ENCODE measurements at places on chromosomes 16 and 17. TPM values are rescaled to one million over a fixed set of nuclear protein-coding genes. Genes with fewer than 3 reads are reported as not detected.

Gene TBC1D26
- not detected for total RNA-seq

Gene TEKT5
- total RNA-seq = not detected

Gene SMYD4
- 17.8 TPM for total RNA-seq

Gene NDRG4
- total RNA-seq = 48.1 TPM

Gene CDH8
- total RNA-seq = 0.78 TPM

DNA sequence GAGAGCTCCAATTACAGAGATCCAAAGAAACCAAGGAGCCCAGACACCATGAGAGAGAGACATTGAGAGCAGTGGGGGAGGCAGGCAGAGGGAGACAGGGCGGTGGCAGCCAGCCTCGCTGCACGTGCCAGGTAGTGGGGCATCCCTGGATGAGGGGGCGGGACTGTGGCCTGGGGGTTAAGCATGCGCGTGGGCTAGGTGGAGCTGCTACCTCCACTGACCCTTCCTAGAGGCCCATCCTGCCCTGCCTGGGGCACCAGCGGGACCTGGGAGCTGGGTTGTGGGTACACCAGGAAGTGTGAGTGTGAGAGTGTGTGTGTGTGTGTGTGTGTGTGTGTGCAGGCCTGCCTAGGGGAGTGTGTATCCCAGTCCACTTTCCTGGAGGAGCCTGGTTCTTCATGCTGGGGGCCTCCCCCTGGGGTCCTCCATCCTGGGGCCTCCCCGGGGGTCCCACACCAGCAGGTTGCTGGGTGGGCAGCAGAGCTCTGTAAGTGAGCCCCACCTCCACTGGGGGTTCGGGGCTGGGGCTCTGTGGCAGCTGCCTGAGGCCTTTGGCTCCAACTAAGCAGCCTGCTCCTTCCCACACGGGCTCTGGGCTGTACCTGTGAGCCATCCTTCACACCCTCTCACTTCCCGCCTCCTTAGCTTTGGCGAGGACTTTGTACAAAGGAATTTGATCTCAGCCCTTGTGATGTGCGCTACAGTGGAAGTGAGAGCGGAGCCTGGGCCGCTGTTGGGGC lies 127.4 kb downstream of the IRF8 start:
- H3K36me3 ChIP-seq = no peaks in the 10 kb centered on the region
- no peak overlapping the region for H3K4me3 ChIP-seq
- H3K27me3 ChIP-seq = peaks cover 19% of the 10 kb centered on the region

- peaks cover 32% of the 10 kb centered on the region for H3K36me3 ChIP-seq
- no peak overlapping the region for H3K27ac ChIP-seq
- H3K27me3 ChIP-seq = peaks cover 9% of the 10 kb centered on the region
- H3K4me1 ChIP-seq = peaks cover 8% of the 10 kb centered on the region
Observed at GRCh38 chr16:88694221-88695087, 8.1 kb upstream of the SNAI3 start.

GRCh38 chr16:17409894-17410293 lies 60.9 kb downstream of the XYLT1 start:
- peaks cover 6% of the 10 kb centered on the region for H3K4me1 ChIP-seq
- H3K27me3 ChIP-seq = no peaks in the 10 kb centered on the region
- H3K4me3 ChIP-seq = no peak overlapping the region
- no peaks in the 10 kb centered on the region for H3K36me3 ChIP-seq
- DNase-seq = no peak
- H3K27ac ChIP-seq = no peak overlapping the region

- H3K27ac ChIP-seq = no peak overlapping the region
- H3K4me1 ChIP-seq = no peaks in the 10 kb centered on the region
- H3K27me3 ChIP-seq = no peaks in the 10 kb centered on the region
- H3K36me3 ChIP-seq = peaks cover 6% of the 10 kb centered on the region
Observed at GRCh38 chr17:39747745-39748144, 10.0 kb downstream of the GRB7 start.
